ENCODE measurements at places on chromosomes 13 and 19. TPM values are rescaled to one million over a fixed set of nuclear protein-coding genes. Genes with fewer than 3 reads are reported as not detected.

The DBP gene
- total RNA-seq: 17.7 TPM

The FFAR1 gene
- not detected for total RNA-seq

The C1QTNF9B gene
- not detected for total RNA-seq

The SLC10A2 gene
- not detected for total RNA-seq

The CGB7 gene
- 3.0 TPM for total RNA-seq

The OR10H1 gene
- not detected for total RNA-seq

GRCh38 chr13:113390874-113391497 lies 27.1 kb upstream of the GRTP1 start:
- no peak overlapping the region for H3K4me3 ChIP-seq
- DNase-seq: no peak
- no peaks in the 10 kb centered on the region for H3K36me3 ChIP-seq

GRCh38 chr13:106488076-106488475 lies 47.4 kb downstream of the EFNB2 start:
- peaks cover 17% of the 10 kb centered on the region for H3K4me1 ChIP-seq
- DNase-seq: no peak
- no peak overlapping the region for H3K27ac ChIP-seq
- no peaks in the 10 kb centered on the region for H3K27me3 ChIP-seq
- H3K36me3 ChIP-seq: peaks cover under 1% of the 10 kb centered on the region

GRCh38 chr13:19068691-19069090 lies 112.9 kb downstream of the TUBA3C start:
- no peaks in the 10 kb centered on the region for H3K4me1 ChIP-seq
- H3K27me3 ChIP-seq: no peaks in the 10 kb centered on the region
- H3K4me3 ChIP-seq: no peak overlapping the region
- no peak for DNase-seq
- no peak overlapping the region for H3K27ac ChIP-seq

DNA sequence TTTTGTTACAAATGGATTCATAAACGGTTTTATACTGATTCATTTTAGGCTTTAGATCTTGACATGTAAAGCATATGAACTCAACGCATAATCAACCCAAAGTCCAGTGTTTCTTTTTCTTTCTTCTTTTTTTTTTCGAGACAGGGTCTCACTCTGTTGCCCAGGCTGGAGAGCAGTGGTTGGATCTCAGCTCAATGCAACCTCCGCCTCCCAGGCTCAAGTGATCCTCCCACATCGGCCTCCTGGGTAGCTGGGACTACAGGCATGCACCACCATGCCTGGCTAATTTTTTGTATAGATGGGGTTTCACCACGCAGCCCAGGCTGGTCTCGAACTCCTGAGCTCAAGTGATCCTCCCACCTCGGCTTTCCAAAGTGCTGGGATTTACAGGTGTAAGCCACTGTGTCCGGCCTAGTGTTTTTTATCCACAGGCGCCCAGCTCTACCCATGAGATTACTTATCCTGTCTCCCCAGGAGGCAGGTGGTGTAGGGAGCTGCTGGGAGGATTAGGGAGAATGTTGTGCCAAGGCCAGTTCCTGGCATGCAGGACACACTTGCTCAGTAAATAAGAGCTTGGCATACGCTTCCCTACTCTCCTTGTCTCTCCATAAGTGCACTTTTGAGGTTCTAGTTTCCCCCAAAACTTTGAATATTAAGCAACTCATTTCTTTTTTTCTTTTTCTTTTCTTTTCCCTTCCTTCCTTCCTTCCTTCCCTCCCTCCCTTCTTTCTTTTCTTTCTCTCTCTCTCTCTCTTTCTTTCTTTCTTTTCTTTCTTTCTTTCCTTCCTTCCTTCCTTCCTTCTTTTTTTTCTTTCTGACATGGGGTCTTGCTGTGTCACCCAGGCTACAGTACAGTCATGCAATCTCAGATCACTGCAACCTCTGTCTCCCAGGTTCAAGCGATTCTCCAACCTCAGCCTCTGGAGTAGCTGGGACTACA lies 4.8 kb upstream of the CEBPA start:
- no peak overlapping the region for H3K4me3 ChIP-seq
- no peaks in the 10 kb centered on the region for H3K27me3 ChIP-seq
- H3K4me1 ChIP-seq: peaks cover 33% of the 10 kb centered on the region
- DNase-seq: no peak
- H3K27ac ChIP-seq: no peak overlapping the region

- peak within 1 kb of the TSS; percentile 85 for H3K27ac ChIP-seq
- H3K27me3 ChIP-seq: no peaks in the 10 kb centered on the region
- peak; percentile 92 for DNase-seq
- peak within 1 kb of the TSS; percentile 94 for H3K4me3 ChIP-seq
- no peaks in the 10 kb centered on the region for H3K36me3 ChIP-seq
- peaks cover 14% of the 10 kb centered on the region for H3K4me1 ChIP-seq
These were observed at the start of gene MYDGF for GRCh38 chr19:4669723-4670480. Gene MYDGF (minus strand): TSS chr19:4670342. CDS start chr19:4670334, 8 bp downstream.

- peak; percentile 94 for DNase-seq
- no peak overlapping the region for H3K4me3 ChIP-seq
- H3K27me3 ChIP-seq: no peaks in the 10 kb centered on the region
- H3K36me3 ChIP-seq: no peaks in the 10 kb centered on the region
- peak overlapping the region; percentile 84 for H3K27ac ChIP-seq
- peaks cover 52% of the 10 kb centered on the region for H3K4me1 ChIP-seq
These were observed 6.5 kb downstream of the MED29 start for GRCh38 chr19:39397360-39398296.

DNA sequence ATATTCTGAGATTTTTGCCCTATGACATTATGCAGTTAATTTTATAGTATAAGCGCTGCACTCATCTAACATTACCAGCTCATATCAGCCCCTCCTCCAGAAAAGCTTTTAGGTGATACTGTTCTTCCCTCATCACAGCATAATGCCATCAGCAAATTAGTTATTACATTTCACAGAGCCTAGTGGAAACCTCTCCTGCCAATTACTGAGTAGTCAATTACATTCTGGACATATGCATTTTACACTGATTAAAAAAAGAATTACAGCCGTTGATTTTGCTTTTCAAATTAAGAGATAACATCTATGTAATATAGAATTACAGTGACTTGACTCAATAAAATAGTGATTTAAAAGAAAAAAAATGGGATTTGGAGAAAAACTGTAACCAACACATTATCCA lies 542.1 kb downstream of the UQCRFS1 start:
- H3K36me3 ChIP-seq: no peaks in the 10 kb centered on the region
- H3K4me1 ChIP-seq: no peaks in the 10 kb centered on the region
- H3K27me3 ChIP-seq: no peaks in the 10 kb centered on the region
- no peak overlapping the region for H3K4me3 ChIP-seq
- DNase-seq: no peak
- H3K27ac ChIP-seq: no peak overlapping the region

- DNase-seq: no peak
- H3K4me3 ChIP-seq: no peak overlapping the region
- no peaks in the 10 kb centered on the region for H3K27me3 ChIP-seq
- H3K4me1 ChIP-seq: no peaks in the 10 kb centered on the region
These were observed 352.0 kb upstream of the DACH1 start for GRCh38 chr13:72218966-72219365.

DNA sequence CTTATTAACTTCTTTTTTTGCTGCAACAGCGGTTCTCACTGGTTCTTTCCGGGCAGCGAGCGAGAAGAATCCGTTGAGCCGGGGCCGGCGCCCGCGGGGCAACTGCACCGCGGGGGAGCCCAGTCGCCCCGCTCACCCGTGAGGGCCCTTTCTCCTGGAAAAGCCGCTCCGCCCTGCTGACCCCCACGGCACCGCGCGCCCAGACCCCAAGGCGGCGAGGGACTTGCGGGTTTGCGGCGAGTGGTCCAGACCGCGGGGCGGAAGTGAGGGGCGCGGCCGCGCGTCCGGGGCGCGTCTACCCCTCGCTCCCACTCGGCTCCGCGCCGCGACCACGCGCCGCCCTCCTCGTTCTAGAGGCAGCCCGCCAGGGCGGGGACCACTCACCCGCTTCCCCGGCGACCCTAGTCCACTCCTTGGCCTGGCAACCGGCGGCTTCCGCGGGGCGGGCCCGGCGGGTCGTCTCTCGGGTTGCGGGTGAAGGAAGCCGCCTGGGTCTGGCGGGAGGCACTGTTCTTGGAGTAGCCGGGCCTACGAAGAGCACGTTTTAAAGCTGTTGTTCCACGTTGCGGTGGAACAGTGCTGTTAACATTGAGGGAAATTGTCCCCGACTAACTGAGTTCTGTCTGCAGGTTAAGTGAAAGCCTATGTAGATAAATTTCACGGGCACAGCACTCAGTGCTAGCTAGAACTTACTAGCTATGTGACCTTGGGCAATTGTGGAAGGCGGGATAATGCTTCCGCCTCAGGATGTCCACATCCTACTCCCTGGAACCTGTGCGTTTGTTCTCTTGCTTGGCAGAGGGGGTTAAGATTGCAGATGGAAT lies at the start of gene NEK3:
TSS of gene NEK3 (minus strand) at position 439 of the 824 bp plus-strand sequence. CDS start 3,406 bp downstream, outside the sequence.
- H3K27me3 ChIP-seq: no peaks in the 10 kb centered on the region
- DNase-seq: peak; percentile 79
- peak within 1 kb of the TSS; percentile 79 for H3K27ac ChIP-seq
- H3K4me1 ChIP-seq: peaks cover 54% of the 10 kb centered on the region
- peak within 1 kb of the TSS; percentile 91 for H3K4me3 ChIP-seq
